ENCODE measurements at places on chromosomes 5 and 9. TPM values are rescaled to one million over a fixed set of nuclear protein-coding genes. Genes with fewer than 3 reads are reported as not detected.

The DENND4C gene
- total RNA-seq: 40.7 TPM

The NUTM2G gene
- total RNA-seq: not detected

The NEUROG1 gene
- not detected for total RNA-seq

The AQP3 gene
- total RNA-seq: 0.90 TPM

The ST8SIA4 gene
- total RNA-seq: 0.71 TPM

The NMUR2 gene
- total RNA-seq: not detected

The PCDHGB4 gene
- total RNA-seq: 14.9 TPM

The MVB12B gene
- total RNA-seq: 16.1 TPM

The AFAP1L1 gene
- 0.36 TPM for total RNA-seq

The ORM2 gene
- total RNA-seq: not detected

The PRLR gene
- 0.51 TPM for total RNA-seq

The MSANTD3 gene
- 50.1 TPM for total RNA-seq

The LSM11 gene
- 10.7 TPM for total RNA-seq

The TERT gene
- 2.4 TPM for total RNA-seq

The AJM1 gene
- not detected for total RNA-seq

The CDX1 gene
- total RNA-seq: not detected

The CD72 gene
- 0.56 TPM for total RNA-seq

The RASA1 gene
- 60.9 TPM for total RNA-seq

The FOXI1 gene
- not detected for total RNA-seq

The ACTL7A gene
- not detected for total RNA-seq

The PTGS1 gene
- total RNA-seq: 1.8 TPM

Data from neural progenitor cell (in vitro differentiated cells).